Hematopoietic multipotent progenitor cell (in vitro differentiated cells): ENCODE measurements at places on chromosomes 5 and 9.

- no peak for DNase-seq
Measured at GRCh38 chr5:1851290-1851934, 31.3 kb downstream of the IRX4 start.

DNA sequence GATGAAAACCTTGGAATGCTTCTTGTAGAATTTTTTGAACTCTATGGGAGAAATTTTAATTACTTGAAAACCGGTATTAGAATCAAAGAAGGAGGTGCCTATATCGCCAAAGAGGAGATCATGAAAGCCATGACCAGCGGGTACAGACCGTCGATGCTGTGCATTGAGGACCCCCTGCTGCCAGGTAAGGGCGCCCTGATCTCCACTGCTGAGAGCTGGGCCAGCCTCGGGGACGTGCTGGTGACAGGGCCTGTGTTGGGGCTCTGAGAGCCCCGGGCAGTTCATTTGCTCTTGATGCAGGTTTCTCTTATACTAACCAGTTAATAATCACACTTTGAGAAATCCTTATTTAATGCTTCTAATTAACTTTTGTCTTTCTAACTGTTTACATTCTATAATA is 33.0 kb downstream of the TENT4A start:
- no peak for DNase-seq

GRCh38 chr9:131467214-131467935 is 35.3 kb upstream of the POMT1 start:
- no peak for DNase-seq

- DNase-seq = no peak
Measured at GRCh38 chr5:15933259-15934207, 246.1 kb downstream of the MARCHF11 start.

GRCh38 chr5:92371171-92371888 is 988.2 kb upstream of the ARRDC3 start:
- DNase-seq = no peak

- no peak for DNase-seq
Measured at GRCh38 chr5:168590666-168591065, 11.5 kb upstream of the PANK3 start.

- no peak for DNase-seq
Measured at GRCh38 chr5:158977642-158978041, 122.1 kb downstream of the EBF1 start.

GRCh38 chr9:130638284-130639123 is 25.9 kb upstream of the PRDM12 start:
- no peak for DNase-seq

DNA sequence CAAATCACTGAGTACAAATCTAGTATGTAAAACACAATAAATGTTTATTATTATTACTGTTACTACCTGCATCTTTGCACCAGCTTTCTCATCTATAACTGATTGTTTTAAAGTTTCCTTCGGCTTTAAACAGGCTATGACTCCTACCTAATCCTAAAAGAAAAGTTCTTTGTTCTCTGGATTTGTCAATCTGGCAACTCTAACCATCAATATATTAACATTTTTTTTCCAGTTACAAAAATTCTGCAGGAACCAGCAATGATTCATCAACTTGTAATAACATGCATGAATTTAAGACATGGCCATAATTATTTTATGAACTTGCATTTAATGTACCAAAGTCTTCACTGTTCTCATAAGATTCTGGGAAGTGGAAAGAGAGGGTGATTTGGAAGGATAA is 228.5 kb downstream of the PIK3R1 start:
- no peak for DNase-seq

DNA sequence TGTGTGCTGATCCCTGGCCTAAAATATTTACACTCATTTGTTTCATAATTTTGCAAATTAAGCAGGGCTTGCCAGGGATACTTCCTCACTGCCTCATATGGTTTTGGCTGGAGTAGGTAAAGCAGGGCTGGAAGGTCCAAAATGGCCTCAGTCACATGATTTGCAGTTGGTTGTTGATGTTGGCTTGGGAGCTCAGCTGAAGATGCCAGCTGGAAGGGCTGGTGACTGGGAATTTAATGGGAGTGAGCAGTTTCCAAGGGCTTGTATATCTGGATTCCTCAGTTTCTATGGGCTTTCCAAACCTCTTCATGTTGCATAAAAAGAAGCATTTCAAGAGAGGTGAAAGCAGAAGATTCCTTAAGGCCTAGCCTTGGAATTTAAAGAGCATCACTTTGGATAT is 729.3 kb downstream of the CDH18 start:
- no peak for DNase-seq

DNA sequence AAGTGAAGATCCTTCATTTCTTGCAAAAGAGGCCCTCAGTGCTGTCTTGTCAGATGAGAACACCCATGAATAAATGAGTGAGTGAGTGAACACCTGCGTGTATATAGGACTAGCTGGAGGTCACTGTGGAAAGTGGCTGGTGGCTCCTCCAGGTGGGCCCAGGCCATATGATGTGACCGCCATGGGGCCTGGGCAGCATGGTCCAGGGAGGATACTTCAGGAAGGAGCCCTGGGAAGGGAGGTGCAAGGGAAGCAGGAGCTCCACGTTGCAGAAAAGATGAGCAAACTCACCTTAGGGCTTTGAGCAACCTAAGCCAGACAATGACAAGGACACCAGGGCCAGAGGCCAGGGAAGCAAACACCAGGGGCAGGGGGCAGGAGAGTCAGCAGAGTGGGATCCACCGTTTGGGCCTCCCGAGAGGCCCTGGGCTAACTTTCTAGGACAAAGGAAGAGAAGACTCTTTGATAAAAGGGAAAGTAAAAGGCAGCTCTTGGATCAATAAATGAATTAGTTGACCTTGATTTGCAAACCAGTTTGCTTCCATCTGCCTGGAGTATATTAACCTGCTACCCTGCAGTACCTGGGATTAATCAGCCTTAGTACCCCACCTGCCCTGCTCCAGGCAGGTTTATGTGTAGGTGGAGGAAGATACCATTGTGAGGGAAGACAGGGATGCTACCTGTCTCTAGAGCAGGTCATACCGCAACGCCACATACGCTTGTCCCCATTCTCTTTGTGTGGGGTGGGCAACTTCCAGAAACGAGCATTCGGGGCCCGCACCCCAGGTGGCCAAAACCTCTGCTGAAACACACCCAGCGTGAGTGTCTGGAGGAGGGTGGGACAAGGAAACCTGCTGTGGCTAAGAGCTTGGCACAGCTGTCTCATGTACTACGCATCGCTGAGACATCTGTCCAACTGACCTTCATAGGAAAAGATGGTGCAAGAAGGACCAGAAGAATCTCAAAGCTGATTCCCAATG is 51.4 kb upstream of the OLFM1 start:
- no peak for DNase-seq

DNA sequence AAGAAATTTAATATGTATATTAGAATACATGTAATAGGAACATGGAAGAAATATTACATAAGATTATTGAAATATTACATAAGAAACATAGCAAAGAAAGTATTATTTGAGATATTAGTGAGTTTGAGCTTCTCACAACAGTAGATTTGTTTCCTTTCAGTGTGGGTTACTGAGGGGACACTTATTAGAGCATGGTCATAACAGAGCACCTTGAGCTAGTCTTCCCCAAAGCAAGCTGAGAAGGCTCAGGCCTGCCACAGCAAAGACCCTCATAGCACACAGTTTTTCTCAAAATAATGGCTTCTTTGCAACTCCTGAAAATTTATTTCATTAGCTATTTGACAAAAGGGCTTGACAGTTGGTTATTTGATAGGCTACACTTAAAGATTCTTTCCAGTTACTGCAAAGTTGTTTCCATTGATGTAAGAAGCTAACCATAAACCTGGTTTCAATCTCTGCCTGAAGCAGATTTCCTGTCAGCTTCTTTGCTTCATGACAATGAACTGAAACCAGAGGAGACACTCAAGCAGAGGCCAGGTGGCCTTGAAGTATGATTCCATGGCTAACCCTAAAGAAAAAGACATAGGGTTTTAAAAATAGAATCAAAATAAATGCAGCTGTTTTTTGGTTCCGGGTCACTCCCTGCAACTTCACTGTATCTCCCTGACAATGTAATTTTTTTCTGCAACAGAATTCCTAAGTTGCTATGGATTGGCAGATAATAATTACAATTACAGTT is 68.6 kb downstream of the ERMP1 start:
- DNase-seq = no peak

DNA sequence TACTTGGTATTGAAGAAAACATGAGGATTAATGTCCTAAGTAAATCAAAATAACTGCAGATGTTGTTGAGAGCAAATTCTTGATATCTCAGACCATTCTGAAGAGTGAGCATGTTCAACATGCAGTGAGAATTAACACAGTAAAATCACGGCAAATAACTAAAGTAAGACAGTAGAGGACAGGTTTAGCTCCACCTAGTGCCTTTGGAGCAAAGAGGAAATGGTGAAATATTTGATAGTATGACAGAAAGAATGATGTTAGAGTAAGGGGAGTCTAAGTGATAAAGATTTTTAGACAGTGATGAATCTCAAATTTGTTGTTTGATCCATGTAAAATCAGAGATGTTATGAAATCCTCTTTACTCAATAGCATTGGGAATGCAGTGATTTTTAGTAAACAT is 424.2 kb downstream of the TMEM161B start:
- no peak for DNase-seq

DNA sequence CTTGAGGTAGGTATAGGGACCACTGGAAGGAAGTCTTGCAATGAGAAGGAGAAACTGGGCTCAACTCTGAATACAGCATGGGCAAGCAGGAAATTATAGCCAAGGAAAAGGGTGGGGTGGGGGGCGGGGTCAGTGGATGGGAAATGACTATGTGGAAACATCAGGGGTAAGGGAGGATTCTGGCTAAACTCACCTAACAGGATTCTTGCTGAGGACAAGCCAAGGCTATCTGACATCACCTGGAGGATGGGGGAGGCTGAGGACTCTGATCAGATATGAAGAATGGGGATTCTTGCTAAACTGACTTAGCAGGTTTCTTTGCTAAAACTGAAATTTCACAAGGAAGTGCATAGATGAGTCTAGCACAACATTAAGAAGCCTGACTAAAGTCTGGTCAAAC is 40.8 kb downstream of the CTSL start:
- DNase-seq = no peak

- no peak for DNase-seq
Measured at GRCh38 chr9:9173264-9173663, 1373.7 kb upstream of the DMAC1 start.

DNA sequence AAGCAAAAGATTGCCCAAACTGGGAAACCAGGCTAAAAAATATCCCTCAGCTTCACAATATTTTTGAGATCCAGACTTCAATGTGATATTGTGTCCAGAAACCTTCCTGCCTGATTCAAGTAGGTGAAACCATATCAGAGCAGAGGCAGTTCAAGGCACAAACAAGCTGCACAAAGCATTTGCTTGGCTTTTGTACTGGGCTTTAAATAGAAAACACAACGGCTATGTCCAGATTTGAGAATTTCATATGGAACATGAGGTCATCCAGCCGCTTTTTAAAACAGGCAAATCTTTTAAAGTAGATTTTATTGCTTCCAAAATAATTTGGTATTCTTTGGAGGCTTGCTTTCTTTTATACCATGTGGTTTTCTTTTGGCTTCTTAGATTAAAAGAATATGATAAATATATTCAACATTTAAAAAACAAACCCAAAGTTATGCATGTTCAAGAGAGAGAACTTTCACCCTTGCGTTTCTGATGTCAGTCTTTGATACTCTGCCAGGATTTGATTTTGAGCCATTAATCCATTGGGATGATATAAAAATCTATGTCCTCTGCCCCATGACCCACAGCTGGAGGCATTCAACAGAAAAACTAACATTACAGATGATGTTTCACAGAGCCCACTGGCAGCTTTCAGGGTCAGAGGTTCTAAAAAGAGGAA is 29.0 kb upstream of the CCDC112 start:
- no peak for DNase-seq

DNA sequence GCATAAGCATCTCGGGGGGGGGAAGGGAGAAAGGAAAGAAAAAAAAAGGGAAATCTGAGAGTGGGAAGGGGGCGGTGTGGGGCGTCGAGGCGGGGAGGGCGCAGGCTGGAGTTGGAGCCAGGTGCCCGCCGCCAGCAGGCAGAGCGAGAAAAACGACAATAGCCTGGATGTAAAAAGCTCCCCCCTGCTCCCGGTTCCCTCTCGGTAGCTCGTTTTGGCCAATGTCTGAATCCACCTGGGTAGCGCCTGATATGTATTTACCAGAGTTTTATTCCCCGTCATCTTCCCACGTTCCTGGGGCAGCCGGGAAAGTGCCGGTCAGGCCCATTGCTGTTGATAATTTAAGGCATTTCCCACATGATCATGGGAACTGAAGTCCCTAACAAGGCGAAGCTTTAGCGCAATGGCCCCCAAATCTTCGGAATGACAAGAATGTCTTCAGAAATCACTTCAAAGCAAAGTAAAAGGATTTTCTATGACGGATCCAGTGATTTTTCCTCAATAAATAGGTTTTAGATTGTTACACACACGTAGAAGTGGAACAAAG is 3.0 kb upstream of the OTP start:
- DNase-seq = peak; percentile 17

DNA sequence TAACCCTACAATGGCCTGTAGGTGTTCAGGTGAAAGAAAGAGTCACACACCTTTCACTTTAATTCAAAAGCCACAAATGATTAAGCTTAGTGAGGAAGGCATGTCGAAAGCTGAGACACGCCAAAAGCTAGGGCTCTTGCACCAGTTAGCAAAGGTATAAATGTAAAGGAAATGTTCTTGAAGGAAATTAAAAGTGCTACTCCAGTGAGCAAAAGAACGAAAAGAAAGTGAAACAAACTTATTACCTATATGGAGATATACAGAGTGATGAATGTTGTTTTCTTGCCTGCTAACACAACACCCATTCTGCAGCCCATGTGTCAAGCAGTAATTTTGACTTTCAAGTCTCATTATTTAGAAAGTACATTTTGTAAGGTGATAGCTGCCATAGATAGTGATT is 254.2 kb upstream of the SLC24A2 start:
- no peak for DNase-seq

DNA sequence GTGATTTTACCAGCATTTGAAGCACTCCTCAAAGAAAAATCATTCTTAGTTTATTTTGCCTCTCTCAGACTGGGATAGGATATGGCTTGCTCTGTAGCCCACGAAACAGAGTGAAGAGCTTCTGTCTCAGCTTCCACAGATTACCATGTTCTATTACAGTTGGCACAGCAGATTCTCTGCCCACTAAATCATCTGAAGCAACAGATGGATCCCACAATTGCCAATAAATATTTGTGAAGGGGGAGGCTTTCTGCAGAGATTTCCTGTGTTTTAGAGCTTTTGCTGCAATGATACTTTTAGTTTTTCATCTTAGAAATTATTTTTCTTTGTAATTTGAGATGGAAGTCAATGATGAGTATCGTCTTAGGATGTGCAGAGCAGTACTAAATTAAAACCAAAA is 12.3 kb upstream of the MAP3K1 start:
- DNase-seq = no peak

- DNase-seq = no peak
Measured at GRCh38 chr9:81112627-81113452, 576.5 kb downstream of the TLE1 start.

- no peak for DNase-seq
Measured at GRCh38 chr9:130199605-130200004, 27.4 kb downstream of the NCS1 start.

GRCh38 chr5:56279291-56279690 is 46.2 kb upstream of the ANKRD55 start:
- DNase-seq = no peak

- no peak for DNase-seq
Measured at GRCh38 chr5:36334315-36334714, 32.6 kb upstream of the RANBP3L start.
